RPMI7951 (cell line): ENCODE measurements at places on chromosomes 2 and 18. TPM values are rescaled to one million over a fixed set of nuclear protein-coding genes. Genes with fewer than 3 reads are reported as not detected.

DNA sequence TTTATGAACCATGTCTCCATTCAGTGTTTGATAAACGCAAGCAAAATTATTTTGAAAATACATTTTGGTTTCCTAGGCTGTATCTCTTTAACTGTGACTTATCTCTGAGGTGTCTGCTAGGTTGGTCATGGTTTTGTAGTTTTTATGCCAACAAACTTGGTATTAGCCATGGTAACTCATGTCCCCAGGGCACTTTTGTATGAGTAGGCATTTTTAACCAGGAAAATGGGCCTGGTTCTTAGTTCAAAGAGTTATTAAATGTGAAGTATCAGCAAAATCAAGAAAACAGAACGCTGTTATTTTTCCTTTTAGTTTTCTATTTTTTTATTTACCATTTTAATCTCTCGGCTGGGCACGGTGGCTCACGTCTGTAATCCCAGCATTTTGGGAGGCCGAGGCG lies 179.3 kb upstream of the LHCGR start:
- no peak for DNase-seq

GRCh38 chr2:199668645-199669044 lies 182.3 kb downstream of the FTCDNL1 start:
- DNase-seq = no peak

Gene POMC
- 5.8 and 9.0 TPM in 2 replicates for total RNA-seq

- peak; percentile 73 for DNase-seq
These were observed 172.5 kb downstream of the AGAP1 start for GRCh38 chr2:235666213-235666781.

- peak; percentile 33 for DNase-seq
These were observed 186.8 kb upstream of the PGAP1 start for GRCh38 chr2:197113275-197113711.

GRCh38 chr2:104868505-104868866 lies 14.6 kb downstream of the POU3F3 start:
- DNase-seq = no peak

Gene MAP2
- total RNA-seq = 4.9 and 6.7 TPM in 2 replicates

GRCh38 chr18:25144820-25145219 lies 207.1 kb downstream of the ZNF521 start:
- DNase-seq = peak; percentile 78

- DNase-seq = peak; percentile 73
These were observed 2.0 kb upstream of the CAPN10 start for GRCh38 chr2:240584486-240585031.

Gene DES
- 0.20 and 0.60 TPM in 2 replicates for total RNA-seq

Gene PLEKHM3
- 6.7 and 6.8 TPM in 2 replicates for total RNA-seq

DNA sequence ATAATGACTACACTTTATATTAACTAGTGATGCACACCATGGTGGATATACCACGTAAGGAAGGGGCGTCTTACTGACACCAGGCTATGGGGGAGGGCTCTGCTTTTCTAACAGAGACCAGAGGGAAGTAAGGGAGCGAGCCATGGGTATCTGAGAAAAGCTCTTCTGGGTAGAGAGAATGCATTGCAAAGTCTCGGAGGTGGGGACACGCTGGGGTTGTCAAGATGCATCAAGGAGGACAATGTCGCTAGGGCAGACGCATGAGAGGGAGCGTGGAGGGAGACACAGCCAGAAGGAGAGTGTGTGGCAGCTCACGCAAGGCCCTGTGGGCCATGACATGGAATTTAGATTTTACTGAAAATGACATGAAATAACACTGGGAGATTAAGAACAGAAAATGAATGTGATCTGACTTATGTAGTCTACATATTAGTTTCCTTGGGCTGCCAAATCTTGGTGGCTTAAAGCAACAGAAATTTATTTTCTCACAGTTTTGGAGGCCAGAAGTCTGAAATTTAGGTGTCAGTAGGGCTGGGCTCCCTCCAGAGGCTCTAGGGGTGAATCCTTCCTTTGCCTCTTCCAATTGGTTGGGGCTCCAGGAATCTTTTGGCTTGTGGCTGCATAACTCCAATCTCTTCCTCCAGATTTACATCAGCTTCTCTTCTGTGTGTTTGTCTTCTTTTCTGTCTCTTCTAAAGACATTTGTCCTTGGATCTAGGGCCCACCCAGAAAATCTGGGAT lies 352.2 kb downstream of the CYRIA start:
- DNase-seq = no peak

GRCh38 chr2:174827371-174828369 lies 63.4 kb upstream of the CHRNA1 start:
- DNase-seq = peak; percentile 40

Gene CCDC68
- 0.12 and 0.29 TPM in 2 replicates for total RNA-seq

GRCh38 chr2:199646439-199646838 lies 188.7 kb upstream of the SATB2 start:
- no peak for DNase-seq

Gene MROH2A
- 0.10 TPM in 1 of 2 replicates, not detected in the other for total RNA-seq

DNA sequence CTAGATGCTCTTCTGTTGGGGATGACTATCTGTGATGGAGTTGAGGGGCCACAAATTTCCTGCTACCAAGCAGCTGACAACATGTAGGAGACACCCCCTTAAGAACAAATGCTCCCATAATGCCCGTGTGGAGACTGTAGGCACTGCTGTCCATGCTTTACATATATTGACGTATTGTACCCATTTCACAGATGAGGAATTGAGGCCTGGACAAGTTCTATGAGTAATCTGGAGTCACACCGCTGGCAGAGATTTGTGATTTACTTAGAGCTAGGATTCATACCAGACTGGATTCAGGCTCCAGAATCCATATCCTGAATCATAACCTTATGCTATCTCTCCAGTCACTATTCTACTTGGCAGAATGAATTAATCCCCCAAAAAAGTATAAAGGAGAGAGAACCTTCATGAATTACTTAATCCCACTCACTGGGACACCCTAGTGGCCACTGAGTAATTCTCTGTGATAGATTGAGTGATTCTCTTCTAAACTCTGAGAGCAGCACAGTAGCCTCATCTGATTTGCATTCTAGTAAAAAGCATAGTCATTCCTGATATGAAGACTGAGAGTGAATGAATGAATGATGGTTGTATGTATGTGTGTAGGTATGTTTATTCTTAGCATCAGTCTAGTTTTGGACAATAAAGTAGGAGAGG lies 460.7 kb upstream of the MEIS1 start:
- DNase-seq = no peak

Gene AGAP1
- total RNA-seq = 5.4 and 7.8 TPM in 2 replicates

DNA sequence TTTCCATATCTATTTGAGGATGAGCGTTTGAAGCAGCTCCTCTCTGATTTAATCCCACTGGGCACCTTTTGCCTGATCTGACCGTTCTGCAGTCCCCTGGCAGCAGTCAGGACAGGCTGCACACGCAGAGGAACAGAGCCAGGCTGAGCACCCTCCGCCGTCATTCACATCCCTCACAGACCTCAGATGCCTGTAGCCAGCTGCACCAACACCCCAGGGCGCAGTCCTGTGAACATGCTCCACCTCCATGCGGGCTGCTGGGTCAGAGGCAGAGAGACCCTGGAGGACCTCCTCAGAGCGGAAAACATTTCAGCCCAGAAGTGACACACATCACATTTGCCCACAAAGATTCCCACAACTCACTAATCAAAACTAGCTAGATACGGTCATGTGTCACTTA lies 146.1 kb downstream of the SEPTIN10 start:
- peak; percentile 90 for DNase-seq

Gene LOXHD1
- not detected in 2 replicates for total RNA-seq

GRCh38 chr18:23645568-23646175 lies 17.0 kb downstream of the ANKRD29 start:
- no peak for DNase-seq

Gene PFN4
- total RNA-seq = 2.4 and 3.4 TPM in 2 replicates

DNA sequence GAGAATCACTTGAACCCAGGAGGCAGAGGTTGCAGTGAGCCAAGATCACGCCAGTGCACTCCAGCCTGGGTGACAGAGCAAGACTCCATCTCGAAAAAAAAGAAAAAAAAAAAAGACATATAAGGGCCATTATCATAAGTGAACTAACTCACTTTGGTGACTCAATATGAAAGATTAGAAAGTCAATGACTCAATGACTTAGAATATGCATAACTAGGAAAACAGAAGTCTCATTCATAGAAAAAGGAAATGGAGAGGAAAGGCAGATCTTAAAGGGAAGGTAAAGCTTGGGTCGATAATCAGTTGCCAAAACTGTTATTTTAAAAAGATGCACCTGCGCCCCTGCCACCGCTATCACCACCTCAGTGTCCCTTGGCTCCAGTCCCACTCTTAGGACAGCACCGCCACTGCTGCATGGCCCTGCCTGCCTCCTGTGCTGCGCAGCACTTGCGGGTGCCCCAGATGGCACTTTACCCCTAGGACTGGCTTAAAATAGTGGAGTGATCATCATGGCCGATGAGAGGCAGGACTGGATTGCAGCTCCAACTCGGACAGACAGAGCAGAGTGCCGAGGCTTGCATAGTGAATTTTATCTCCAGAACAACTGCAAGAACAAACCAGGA lies 54.7 kb downstream of the INO80D start:
- peak; percentile 63 for DNase-seq

DNA sequence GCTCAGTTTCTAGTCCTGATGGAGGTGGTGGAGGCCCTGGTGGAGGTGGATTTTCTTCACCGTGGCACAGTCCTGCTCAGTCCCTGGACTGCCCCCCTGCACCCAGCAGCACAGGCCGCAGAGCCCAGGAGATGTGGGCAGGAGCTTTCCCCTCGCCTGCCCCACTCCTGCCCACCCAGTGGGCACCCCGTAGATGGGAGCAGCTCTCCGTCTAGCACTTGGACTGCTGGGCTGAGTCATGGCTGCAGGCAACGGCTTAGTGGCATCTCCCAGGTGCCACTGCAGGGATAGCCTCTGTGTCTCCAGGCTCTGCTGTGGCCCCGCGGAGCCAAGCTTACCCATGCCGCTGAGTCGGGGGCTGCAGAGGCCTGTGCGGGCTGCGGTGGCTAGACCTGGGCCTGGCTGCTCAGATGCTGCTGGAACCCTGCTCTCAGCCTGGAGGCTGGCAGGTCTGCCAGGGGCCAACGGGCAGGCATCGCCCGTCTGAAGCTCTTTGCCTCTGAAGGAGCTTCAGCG lies 92.3 kb upstream of the CTDP1 start:
- no peak for DNase-seq

- DNase-seq = peak; percentile 51
These were observed 344.2 kb downstream of the MTX2 start for GRCh38 chr2:176613323-176613987.
